ENCODE measurements at places on chromosomes 1 and 21. TPM values are rescaled to one million over a fixed set of nuclear protein-coding genes. Genes with fewer than 3 reads are reported as not detected.

GRCh38 chr1:183685112-183685713 lies 32.1 kb upstream of the APOBEC4 start:
- peaks cover 4% of the 10 kb centered on the region for H3K27me3 ChIP-seq
- H3K4me1 ChIP-seq = peaks cover 8% of the 10 kb centered on the region
- no peak overlapping the region for H3K27ac ChIP-seq

GRCh38 chr1:211603191-211603701 lies 24.3 kb upstream of the SLC30A1 start:
- H3K27me3 ChIP-seq = peaks cover 8% of the 10 kb centered on the region
- no peak overlapping the region for H3K4me3 ChIP-seq
- H3K4me1 ChIP-seq = peaks cover 9% of the 10 kb centered on the region
- DNase-seq = no peak
- no peak overlapping the region for H3K27ac ChIP-seq

- no peak overlapping the region for H3K4me3 ChIP-seq
- peaks cover 4% of the 10 kb centered on the region for H3K27me3 ChIP-seq
These were observed 14.1 kb downstream of the CRP start for GRCh38 chr1:159700312-159700711.

DNA sequence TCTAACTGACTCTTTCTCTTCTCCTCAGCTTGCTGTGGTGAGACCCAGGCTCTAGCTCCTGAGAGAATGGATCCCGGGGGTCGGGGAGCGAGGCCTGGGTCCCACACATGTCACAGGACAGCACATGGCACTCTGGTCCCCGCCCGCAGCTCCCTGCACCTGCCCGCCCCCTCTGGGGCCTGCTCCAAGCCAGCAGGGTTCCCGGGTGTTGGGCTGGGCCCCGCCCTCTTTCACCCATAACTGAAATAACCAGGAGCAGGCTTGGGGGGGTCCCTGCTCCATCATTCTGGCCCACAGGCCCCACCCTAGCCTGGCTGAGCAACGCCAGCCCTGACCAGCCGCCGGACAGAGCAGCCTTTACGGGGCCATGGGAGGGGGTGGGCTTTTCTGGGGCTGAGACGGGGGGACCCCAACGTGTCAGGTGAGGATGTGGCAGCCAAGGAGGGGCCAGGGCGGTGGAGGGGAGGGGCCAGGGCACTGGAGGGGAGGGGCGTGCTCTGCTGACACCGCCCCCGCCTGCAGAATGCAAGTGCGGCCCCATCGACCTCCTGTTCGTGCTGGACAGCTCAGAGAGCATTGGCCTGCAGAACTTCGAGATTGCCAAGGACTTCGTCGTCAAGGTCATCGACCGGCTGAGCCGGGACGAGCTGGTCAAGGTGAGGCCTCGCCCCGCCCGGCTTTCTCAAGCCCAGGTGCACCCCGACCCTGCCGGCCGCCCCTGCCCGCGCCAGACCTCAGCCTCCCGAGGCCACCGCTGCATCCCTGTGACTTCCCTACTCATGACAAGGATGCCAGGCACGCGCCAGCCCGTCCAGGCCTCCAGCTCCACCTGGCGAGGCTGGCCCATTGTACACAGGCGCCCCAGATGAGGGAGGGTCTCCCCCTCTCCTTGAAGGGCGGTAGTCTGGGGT lies 19.4 kb downstream of the COL6A1 start:
- H3K27me3 ChIP-seq = no peaks in the 10 kb centered on the region
- no peaks in the 10 kb centered on the region for H3K36me3 ChIP-seq
- no peak overlapping the region for H3K4me3 ChIP-seq

- DNase-seq = no peak
- no peaks in the 10 kb centered on the region for H3K4me1 ChIP-seq
- no peaks in the 10 kb centered on the region for H3K27me3 ChIP-seq
- H3K27ac ChIP-seq = no peak overlapping the region
These were observed 43.4 kb downstream of the PRDM15 start for GRCh38 chr21:41835711-41836154.

DNA sequence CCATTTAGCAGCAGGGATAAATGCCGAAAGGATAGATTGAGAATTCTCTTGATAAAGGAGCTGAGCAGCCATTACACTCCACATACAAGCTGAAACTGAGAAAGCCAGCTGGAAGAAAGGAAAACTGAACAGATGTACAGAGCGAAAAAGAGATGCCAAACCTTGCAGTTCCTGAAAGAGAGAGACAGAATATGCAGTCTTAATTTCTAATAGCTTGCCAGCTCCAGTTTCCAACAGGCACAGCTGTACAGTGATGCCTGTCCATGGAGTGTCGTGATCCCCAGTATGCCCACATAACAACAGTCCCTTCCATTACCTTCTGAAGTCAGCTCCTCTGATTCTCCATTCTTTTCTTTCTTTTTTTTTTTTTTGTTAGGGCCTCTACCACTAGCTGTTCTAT lies 22.7 kb downstream of the ABL2 start:
- peaks cover 34% of the 10 kb centered on the region for H3K4me1 ChIP-seq
- no peak overlapping the region for H3K27ac ChIP-seq
- H3K4me3 ChIP-seq = no peak overlapping the region
- DNase-seq = no peak
- peaks cover 8% of the 10 kb centered on the region for H3K36me3 ChIP-seq
- H3K27me3 ChIP-seq = no peaks in the 10 kb centered on the region

DNA sequence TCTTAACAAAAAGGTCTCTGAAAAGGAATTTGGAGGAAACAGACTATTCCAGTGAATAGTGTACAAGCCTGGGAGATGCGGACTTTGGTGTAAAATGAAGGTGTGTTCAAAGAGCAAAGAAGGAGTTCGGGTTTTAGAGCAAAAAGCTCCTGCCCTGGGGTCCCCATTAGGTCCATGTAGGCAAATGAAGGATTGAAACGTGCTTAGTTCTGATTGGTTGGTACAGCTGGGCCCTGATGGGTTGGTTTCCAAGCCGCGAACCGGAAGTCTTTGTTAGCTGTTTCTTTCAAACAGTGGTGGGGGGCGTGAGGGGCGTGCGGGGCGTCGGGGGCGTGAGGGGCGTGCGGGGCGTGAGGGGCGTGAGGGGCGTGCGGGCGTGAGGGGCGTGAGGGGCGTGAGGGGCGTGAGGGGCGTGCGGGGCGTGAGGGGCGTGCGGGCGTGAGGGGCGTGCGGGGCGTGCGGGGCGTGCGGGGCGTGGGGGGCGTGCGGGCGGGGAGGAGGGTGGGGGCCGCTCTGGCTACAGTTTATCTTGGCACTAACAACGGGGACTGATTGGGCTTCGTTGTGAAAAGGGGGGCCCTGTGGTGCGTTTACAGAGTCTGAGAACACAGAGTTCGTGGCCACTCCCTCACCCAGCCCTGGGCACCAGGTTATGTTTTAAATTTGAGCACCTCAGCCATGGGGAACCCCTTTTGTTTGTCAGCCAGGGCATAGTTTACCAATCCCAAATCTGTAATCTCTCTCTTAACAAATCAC lies 29.4 kb downstream of the LRRC3 start:
- peaks cover 2% of the 10 kb centered on the region for H3K4me1 ChIP-seq
- H3K27ac ChIP-seq = no peak overlapping the region
- no peaks in the 10 kb centered on the region for H3K36me3 ChIP-seq

GRCh38 chr1:79100385-79100784 lies 93.9 kb upstream of the ADGRL4 start:
- no peaks in the 10 kb centered on the region for H3K27me3 ChIP-seq
- DNase-seq = no peak
- no peaks in the 10 kb centered on the region for H3K36me3 ChIP-seq
- no peaks in the 10 kb centered on the region for H3K4me1 ChIP-seq

DNA sequence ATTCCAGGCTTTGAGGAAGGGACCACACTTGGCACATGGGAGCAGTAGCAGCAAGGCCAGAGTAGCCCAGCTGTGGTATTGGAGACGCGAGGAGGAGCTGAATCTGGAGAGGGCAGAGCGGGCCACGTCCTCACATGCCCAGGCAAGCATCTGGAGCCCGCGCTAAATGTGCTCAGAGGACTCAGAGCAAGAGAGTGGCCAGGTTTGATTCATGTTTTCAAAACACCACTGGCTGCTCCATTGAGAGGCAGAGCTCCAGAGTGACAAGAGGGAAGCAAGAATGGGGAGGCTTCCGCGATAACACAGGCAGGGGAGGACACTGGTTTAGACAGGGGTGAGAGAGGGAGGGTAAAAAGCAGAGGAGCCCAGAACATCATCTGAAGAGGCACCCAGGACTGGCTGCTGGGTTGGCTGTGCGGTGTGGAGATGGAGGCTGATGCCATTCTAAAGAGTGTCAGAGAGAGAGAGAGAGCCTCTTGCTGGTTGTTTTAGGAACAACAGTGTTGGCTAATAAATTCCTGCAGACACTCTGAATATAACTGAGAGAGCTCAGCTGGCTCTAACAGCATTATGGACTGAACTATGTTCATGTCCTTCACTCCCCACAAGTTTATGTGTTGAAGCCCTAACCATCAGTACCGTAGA lies 32.3 kb downstream of the RCAN1 start:
- no peak overlapping the region for H3K27ac ChIP-seq
- H3K36me3 ChIP-seq = peaks cover 4% of the 10 kb centered on the region
- DNase-seq = no peak
- no peak overlapping the region for H3K4me3 ChIP-seq

- H3K4me1 ChIP-seq = no peaks in the 10 kb centered on the region
- no peaks in the 10 kb centered on the region for H3K27me3 ChIP-seq
- DNase-seq = no peak
These were observed 156.2 kb downstream of the DENND1B start for GRCh38 chr1:197619008-197619640.

DNA sequence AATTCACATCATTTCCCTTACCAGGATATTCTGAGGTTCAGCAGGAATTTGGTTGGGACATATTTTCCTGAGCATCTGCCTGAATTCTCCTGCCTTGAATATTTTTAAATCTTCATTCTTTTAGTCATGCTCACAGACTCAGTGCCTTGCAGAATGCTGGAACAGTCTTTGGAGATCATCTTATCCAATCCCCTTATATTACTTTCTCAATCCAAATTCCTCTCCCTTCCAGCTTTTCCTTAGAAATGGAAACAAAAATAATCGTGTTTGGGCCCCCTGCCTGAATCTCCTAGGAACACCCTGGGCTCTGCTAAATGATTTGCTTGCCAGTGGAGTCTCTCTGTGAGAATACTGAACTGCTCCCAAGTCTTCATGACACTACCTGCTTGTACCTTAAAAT lies 38.4 kb downstream of the LHX8 start:
- H3K27ac ChIP-seq = no peak overlapping the region
- DNase-seq = no peak
- H3K36me3 ChIP-seq = no peaks in the 10 kb centered on the region

DNA sequence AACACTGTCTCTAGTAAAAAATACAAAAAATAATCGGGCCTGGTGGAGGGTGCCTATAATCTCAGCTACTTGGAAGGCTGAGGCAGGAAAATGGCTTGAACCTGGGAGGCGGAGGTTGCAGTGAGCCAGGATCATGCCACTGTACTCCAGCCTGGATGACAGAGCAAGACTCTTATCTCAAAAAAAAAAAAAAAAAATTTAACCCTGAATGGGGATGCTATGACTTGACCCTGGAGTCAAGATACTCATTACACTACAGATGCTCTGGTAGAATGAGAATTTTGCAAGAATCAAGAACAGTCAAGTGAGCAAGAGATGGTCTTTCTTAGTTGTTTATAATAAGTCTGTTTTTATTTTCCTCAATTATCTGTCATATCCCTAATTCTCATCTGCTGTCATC lies 253.8 kb downstream of the GPR52 start:
- no peak overlapping the region for H3K27ac ChIP-seq
- peaks cover 5% of the 10 kb centered on the region for H3K36me3 ChIP-seq
- no peaks in the 10 kb centered on the region for H3K27me3 ChIP-seq
- H3K4me3 ChIP-seq = no peak overlapping the region
- no peak for DNase-seq
- no peaks in the 10 kb centered on the region for H3K4me1 ChIP-seq

DNA sequence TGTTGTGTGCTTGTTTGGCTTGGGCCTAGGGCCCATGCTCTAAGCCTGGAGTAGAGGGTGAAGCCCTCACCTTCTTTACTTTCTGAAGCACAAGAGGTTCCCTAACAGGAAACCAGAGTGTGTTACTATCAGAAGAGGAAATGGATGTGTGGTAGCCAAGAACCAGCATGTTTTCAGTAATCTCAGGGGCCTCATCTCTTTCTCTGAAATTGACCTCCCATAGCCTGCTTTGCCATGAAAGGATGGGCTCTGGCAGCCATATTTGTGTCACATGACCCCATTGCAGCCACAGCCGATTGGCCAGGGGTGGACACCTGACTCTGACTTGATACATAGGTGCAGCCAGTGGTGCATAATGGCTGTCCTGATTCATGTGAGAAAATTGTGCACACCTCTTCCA lies 18.6 kb downstream of the A3GALT2 start:
- H3K27me3 ChIP-seq = peaks cover 11% of the 10 kb centered on the region
- peaks cover 9% of the 10 kb centered on the region for H3K36me3 ChIP-seq
- no peak overlapping the region for H3K4me3 ChIP-seq
- peak overlapping the region; percentile 63 for H3K27ac ChIP-seq

- peaks cover 15% of the 10 kb centered on the region for H3K4me1 ChIP-seq
- H3K4me3 ChIP-seq = no peak overlapping the region
- H3K36me3 ChIP-seq = no peaks in the 10 kb centered on the region
- H3K27me3 ChIP-seq = peaks cover 72% of the 10 kb centered on the region
- H3K27ac ChIP-seq = no peak overlapping the region
These were observed 1.3 kb downstream of the WLS start for GRCh38 chr1:68230901-68231626.

GRCh38 chr1:228702433-228702832 lies 32.8 kb upstream of the RHOU start:
- no peaks in the 10 kb centered on the region for H3K36me3 ChIP-seq
- no peak overlapping the region for H3K4me3 ChIP-seq
- DNase-seq = no peak
- H3K27ac ChIP-seq = no peak overlapping the region

DNA sequence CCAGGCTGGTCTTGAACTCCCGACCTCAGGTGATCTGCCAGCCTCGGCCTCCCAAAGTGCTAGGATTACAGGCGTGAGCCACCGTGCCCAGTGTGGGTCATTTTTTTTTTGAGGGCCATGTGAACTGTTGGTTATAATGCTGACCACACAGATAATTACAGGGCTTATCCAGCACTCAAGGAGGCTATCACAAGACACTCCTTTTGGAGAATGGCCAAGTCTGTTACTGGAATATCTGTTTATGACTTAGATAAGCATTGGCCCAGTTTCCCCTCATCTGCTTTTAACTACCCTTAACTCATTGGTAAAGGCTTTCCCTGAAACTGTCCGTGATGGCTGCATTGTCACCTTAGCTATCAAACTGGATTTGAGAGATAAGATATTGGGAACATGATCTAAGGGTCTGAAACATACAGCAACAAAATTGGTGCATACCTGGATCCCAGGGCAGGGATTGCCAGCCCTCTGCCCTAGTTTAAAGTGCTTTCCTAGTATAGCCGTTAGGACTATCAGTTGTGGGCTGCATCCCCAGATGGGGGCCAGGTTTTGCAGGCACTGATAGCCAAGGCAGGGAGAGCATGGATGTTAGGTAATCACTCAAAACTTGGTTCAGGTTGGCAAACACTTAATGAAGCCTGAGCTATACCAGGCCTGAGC lies 15.6 kb downstream of the SZT2 start:
- H3K4me3 ChIP-seq = no peak overlapping the region
- H3K4me1 ChIP-seq = peaks cover 5% of the 10 kb centered on the region
- DNase-seq = no peak

Gene FPGT
- total RNA-seq = 10.1 TPM

Gene OR10Z1
- not detected for total RNA-seq

Gene BGLAP
- total RNA-seq = 1.6 TPM

Gene LIN9
- total RNA-seq = 10.5 TPM

Gene MFSD2A
- total RNA-seq = 22.3 TPM

Gene PI4KB
- 49.4 TPM for total RNA-seq

Gene VASH2
- 0.22 TPM for total RNA-seq

Gene PARK7
- total RNA-seq = 565 TPM

Gene OR2AK2
- total RNA-seq = not detected

Gene L1TD1
- total RNA-seq = 0.41 TPM

All from activated naive CD8-positive, alpha-beta T cell treated with anti-CD3 and anti-CD28 coated beads for 36 hours (primary cell).